ENCODE measurements at places on chromosomes 16 and 17.

GRCh38 chr16:81460075-81460474 is 15.5 kb downstream of the CMIP start:
- DNase-seq, result no peak

- no peak for DNase-seq
Measured at GRCh38 chr16:78004517-78004916, 17.8 kb upstream of the CLEC3A start.

DNA sequence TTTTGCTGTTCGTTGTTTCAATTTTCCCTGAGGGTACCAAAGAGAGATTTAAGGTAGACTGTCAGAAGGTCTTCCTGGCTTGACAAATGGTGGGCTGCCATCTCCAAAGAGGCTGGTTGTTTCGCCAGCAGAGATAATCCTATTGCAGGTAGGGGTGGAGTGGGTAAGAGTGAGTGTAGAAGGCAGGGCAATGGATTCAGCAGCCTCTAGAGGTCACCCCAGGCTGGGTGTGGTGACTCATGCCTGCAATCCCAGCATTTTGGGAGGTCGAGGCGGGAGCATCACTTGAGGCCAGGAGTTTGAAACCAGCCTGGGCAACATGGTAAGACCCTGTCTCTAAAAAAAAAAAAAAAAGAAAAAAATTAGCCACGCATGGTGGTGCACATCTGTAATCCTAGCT is 34.6 kb downstream of the DCAKD start:
- DNase-seq, result no peak

GRCh38 chr17:78716814-78717393 is 65.2 kb downstream of the CYTH1 start:
- peak; percentile 31 for DNase-seq

- peak; percentile 37 for DNase-seq
Measured at GRCh38 chr17:17876959-17877528, 40.3 kb upstream of the SREBF1 start.

- DNase-seq, result peak; percentile 23
Measured at GRCh38 chr16:82368041-82368440, 198.0 kb upstream of the MPHOSPH6 start.

DNA sequence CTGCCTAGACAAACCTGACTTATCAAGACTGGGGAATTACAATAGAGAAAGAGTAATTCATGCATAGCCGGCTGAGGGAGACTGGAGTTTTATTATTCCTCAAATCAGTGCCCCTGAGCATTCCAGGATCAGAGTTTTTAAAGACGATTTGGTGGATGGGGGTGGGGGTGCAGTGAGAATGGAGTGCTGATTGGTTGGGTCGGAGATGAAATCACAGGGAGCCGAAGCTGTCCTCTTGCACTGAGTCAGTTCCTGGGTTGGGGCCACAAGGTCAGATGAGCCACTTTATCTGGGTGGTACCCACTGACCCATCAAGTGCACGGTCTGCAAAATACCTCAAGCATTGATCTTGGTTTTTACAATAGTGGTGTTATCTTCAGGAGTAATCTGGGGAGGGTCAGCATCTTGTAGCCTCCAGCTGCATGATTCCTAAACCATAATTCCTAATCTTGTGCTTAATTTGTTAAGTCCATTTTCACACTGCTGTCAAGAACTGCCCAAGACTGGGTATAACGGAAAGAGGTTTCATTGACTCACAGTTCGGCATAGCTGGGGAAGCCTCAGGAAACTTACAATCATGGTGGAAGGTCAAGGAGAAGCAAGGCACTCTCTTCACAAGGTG is 69.6 kb downstream of the MARF1 start:
- DNase-seq, result no peak

GRCh38 chr16:71359431-71359830 is 908 bp downstream of the CALB2 start:
- DNase-seq, result no peak

- DNase-seq, result peak; percentile 46
Measured at GRCh38 chr16:24568392-24568791, 29.0 kb downstream of the RBBP6 start.

GRCh38 chr16:24681793-24682192 is 47.7 kb upstream of the TNRC6A start:
- DNase-seq, result peak; percentile 60

DNA sequence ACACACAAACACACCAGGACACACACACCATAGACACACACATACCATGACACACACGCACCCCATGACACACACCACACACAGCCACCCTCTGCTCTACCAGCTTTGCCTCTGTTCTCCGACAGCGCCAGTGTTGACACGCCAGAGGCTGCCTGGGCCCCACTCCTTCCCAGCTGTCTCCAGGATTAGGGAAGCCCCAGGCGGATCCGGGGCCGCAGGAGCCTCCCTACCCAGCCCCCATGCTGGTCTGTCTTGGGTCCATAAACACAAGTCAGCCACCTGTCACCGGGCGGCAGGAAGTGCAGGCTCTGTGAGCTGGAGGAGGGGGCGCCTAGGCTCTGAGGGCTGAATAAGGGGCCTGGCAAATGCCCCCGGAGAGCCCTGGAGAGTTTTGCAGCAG is 10.5 kb downstream of the TBC1D16 start:
- DNase-seq, result peak; percentile 10

DNA sequence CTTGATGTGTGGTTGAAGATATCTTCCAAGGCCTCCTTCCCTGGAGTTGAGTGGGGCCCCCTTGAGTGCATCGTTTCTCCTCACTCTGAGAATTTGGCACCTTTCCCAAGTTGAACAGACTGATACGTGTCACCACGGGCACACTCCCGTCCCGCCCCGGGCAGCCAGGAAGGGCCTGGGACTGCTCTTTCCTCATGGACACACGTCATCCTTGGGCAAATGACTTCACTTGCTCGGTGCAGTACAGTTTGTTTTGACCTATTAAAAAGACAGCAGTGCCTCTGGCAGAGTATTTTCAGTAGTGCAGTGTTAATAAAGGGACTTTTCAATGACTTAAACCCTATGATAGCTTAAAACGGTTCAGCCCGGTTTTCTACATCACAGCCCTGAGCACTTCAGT is 59.9 kb downstream of the SEC14L1 start:
- no peak for DNase-seq

All from fibroblast of skin of scalp (primary cell).